ENCODE measurements at places on chromosomes 3 and 15. TPM values are rescaled to one million over a fixed set of nuclear protein-coding genes. Genes with fewer than 3 reads are reported as not detected.

AHSG gene
- not detected for total RNA-seq

- DNase-seq: no peak
Measured at GRCh38 chr3:140510303-140510861, 167.5 kb upstream of the TRIM42 start.

EAF2 gene
- 1.5 TPM for total RNA-seq

GOLGA6D gene
- not detected for total RNA-seq

Measured in dermis blood vessel endothelial cell (primary cell).